ENCODE measurements at places on chromosomes 2 and 18.

DNA sequence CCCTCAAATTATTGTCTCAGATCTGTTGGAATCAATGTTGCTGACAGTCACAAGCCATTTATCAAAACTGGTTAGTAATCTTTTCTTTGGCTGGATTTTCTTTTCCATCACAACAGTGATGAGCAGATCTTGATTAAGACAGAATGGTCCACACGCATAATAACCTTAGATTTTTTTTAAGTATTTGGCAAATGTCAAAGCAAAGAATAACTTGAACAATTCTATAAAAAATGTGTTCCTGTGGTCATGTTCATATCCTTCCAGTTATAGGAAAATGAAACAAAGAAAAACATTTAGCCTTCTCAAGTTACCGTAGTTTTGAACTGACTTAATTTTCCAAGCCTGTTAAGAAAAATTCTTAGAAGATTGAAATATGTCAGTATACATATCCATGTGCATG is 659.9 kb upstream of the ID2 start:
- no peak for DNase-seq

DNA sequence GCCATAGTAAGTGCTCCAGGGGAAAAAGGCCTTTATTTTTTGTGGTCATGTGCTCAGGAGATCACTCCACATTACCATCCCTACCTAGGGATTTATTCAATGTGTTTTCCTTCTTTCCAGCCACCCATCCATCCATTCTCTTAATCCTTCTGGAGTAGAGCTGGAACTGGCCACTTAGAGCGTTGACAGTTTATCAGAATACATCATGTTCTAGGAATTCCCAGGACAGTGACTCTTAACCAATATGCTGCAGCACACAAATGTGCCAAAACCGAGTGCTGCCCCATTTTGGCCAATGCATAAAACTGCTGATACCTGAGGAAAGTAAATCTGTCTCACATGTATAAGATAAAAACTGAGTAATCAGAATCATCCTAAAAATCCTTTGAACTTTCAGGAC is 63.7 kb downstream of the FARSB start:
- DNase-seq = no peak

- DNase-seq = no peak
Measured at GRCh38 chr2:211941216-211941747, 597.3 kb downstream of the ERBB4 start.

DNA sequence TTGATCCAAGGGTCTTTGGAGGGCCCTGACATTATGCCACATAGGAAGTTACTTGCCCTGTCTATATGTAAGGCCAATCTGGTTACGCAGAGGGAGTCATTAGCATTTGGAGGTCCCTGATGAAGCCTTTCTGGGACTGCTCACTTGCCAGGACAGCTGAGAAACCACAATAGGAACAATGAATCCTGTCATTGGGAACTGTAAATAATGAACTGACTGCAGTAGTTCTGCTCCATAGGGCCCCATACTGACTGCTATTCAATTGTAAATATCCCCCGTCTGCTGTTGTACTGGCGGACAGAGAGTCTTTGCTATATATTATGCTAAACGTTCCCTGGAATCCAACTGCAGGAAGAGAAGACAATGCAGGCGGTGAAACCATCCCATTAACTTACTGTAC is 149.4 kb upstream of the DCC start:
- no peak for DNase-seq

Data from ecto neural progenitor cell (in vitro differentiated cells).